ENCODE measurements at places on chromosomes 2 and 18.

GRCh38 chr18:54089749-54090459, 134.6 kb downstream of the MBD2 start:
- no peak for DNase-seq

DNA sequence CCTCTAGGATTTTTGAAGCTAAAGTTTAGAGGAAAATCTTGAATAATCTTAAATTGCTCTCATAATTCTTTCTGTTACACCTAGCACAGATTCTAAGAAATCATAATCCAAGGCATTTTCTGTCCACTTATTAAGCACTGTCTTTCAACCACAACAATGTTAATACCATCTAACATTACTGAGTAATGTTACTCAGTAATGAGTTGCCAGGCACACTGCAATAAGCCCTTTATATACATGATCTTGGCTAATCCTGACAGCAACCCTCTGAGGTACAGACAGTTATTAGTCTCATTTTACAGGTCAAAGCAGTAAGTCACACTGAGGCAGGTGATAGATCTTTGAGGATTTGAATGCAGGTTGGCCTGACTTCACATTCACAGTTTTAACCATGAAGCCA, 291.9 kb downstream of the ALK start:
- DNase-seq: no peak

DNA sequence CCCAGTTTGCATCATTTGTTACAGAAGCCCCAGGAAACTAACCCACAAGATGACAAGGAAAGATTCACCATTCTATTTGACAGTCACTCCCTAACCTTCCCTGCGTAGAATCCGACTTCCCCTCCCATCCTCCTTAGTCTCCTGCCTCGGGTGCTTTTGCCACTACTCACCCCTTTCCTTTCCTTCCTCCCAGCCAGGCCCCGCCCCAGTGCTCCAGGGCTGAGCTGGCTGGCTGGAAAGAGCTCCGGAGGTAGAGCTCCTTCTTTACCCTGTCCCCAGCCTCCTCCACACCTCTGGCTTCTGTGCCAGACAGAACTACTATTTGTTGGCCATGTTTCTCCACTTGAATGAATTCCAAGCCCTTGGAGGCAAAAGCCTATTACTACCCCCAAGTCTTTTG, 317.6 kb upstream of the NCKAP5 start:
- DNase-seq: no peak

DNA sequence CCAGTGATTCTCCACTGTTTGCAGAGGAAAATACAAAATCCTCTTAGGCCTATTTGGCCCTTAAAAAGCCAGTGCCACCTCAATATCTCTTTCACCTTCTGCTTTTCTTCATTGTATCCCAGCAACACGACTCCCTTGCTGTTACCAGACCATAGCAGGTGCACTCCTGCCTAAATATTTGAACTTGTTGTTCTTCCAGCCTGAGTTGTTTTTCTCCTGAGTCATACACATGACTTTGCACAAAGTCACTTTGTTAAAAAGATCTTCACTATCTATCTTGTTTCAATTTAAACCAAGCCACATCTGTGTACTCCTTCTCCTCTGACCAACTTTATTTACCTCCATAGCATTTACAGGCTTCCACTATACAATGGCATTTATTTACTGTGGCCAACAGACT, 103.6 kb downstream of the LRRTM4 start:
- no peak for DNase-seq

DNA sequence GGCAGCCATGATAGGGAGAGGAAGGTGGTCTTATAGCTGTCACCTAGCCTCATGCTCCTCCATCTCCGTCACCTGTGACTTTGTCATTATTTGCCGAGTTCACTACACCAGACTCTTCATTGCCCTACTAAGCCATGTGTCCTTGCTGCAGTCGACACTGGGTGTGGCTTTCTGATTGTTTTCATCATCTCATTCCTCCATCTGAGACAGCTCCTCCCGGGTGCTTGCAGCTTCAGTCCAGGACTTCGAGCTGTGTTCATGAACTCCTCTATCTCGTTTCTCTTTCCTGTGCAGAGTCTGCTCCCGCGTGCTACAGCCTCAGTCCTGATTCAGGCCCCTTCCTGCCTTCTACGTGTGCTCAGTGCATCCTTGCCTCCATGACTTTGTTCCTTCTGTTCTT, 295.1 kb upstream of the TNP1 start:
- DNase-seq: no peak
